ENCODE measurements at places on chromosomes 5 and 9. TPM values are rescaled to one million over a fixed set of nuclear protein-coding genes. Genes with fewer than 3 reads are reported as not detected.

DNA sequence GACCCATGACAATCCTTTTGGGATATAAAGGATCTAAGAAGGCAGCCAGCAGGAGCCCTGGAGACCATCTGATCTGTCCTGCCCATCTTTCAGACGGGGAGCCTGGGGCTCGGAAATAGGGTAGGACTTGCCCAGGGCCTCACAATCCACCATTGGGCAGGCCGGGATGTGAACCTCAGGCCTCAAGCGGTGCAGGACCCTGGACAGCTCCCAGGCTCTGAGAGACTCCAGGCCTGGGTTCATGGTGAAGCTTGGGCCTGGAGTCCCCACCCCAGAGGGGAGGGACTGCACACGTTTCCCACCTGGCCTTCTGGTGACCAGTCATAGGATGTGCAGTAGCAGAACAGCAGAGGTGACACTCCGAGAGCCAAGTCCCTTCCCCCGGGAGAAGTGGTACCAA, 36.6 kb upstream of the RAPGEF1 start:
- no peak for DNase-seq

ATG12 gene
- 39.4 TPM for total RNA-seq

PCDHA4 gene
- not detected for total RNA-seq

GRCh38 chr5:106587-106986, 14.6 kb downstream of the PLEKHG4B start:
- DNase-seq: no peak

DNA sequence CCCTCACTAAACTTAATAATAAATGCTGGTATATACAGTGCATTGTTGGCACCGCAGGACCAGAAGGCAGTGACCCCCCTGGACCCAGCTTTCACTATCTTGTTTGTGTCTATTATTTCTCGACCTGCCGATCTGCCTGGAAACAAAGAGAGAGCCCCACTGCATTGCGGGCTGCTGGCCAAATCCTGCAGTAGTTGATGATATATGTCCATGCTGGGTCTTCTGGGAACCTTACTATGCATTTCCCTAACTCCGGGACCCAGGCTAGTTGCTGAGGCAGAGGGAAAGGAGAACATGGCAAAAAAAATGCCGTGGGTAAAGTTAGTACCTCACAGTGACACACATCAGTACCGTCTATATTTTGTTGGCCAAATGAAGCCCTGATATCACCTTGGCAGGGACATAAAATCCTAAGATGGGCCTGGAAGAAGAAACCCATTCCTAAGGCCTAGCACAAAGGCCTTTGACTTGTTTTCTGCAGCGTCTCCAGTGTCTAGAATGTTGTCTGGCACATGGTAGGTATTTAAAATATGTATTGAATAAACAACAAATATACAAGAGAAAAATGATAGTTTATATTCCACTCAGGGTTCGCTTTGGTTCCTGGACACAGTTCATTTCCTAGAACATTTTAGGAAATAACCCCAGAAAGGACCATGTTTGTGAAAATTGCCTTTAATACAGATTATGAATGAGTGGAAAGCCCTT, 46.1 kb downstream of the NMUR2 start:
- DNase-seq: no peak

DNA sequence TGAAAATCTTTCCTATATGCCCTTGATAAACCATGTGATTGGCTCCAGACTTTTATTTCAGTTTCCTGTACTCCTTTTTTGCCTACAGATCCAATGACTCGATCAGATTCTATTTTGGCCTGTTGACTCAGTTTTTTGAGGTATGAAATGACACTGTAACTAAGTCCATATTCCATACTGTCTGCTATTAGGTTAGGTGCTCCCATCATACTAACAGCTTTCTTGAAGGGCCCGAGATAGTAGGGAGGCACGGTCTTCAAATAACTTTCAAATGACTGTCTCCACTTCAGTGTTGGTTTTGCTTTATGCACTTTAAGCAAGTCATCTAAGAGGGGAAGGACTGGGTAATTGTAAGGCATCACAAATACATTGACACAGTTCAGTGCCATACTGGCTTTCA, 295.4 kb upstream of the DAB2 start:
- DNase-seq: no peak

DNA sequence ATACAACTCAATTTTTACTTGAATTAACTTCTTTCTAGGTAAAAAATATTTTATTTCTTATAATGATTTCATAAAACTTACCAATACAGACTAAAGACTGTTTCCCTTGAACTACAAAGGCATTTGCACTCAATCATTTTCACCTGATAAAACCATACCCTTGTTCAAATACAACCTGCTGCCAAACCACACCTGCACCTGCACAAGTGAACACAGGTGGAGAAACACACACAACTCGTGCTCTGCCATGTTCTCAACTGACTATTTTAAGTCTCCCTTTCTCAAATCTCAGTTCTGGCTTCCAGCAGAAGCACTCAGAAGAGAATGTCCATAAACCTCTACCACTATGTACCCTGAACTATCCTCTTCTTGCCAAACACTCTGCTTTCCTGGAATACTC, 1892.1 kb downstream of the MAT2B start:
- no peak for DNase-seq

DNA sequence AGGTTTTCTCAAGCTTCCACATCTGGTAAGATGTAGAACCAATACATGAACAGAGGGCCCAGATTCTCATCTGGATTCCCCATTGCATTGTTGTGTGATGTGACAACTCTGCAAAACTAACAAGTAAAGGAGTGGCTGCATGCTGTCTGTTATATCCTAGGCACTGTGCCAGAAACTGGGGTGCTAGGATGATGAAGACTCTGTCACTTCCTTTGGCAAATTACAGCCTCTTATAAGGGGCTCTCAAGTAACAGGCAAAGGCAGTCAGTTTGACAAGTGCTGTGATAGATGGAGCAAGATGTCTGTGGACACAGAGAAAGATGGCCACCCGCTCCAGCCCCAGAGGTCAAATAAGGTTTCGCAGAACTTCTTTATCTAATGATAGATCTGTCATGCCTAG, 115.7 kb downstream of the PAPPA start:
- no peak for DNase-seq

GRCh38 chr5:106833517-106833916, 837.2 kb downstream of the EFNA5 start:
- no peak for DNase-seq

- DNase-seq: no peak
These were observed 670 bp downstream of the CCDC171 start for GRCh38 chr9:15553528-15553898.

DNA sequence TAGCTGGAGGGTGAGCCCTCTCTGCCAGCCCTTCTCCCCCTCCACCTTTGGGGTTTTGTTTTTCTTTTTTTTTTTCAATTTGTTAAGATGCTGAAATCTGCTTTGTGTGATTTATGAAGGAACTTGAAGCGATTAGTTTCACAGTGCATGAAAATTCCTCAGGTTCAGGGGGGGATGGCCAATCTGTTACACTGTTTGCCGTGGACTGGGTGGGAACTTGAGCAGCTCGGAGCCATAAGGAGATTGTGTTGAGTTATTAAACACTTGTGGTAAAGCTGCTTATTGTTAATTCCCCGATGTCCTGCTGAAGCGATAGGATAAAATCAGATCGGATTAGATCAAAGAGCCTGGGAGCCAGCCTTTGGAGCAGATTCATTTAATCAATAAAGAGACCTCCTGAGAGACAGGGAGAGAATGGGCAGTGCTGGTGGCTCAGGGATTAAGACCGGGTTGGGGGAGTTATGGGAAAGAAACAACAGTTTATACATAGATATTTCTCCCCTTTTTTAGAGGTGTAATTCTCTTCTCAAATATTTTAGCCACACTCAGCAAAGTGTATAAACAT, 105.8 kb upstream of the SPATA31D4 start:
- no peak for DNase-seq

FBN2 gene
- total RNA-seq: 0.20 TPM

- DNase-seq: no peak
These were observed 405.5 kb downstream of the EFNA5 start for GRCh38 chr5:107265193-107265592.

SOHLH1 gene
- not detected for total RNA-seq

MAMDC4 gene
- total RNA-seq: 12.9 TPM

GRCh38 chr5:179668391-179668790, 12.4 kb downstream of the CBY3 start:
- peak; percentile 46 for DNase-seq

- DNase-seq: no peak
These were observed 711 bp upstream of the SUB1 start for GRCh38 chr5:32584646-32585045.

HTR4 gene
- not detected for total RNA-seq

GRCh38 chr9:75918154-75918553, 27.7 kb downstream of the PCSK5 start:
- DNase-seq: no peak

DBH gene
- total RNA-seq: not detected
